Activated T-helper 1 cell treated with anti-CD3 and anti-CD28 coated beads, Interleukin-12 subunit alpha, Interleukin-12 subunit beta, Interleukin-2, Interleukin-4 antibody, amounts not matched to agents 30 ng/mL and 10 ng/mL and 1 ng/mL, durations not matched to agents 14 hours and 24 hours and 36 hours (primary cell): ENCODE measurements at places on chromosomes 2 and 18. TPM values are rescaled to one million over a fixed set of nuclear protein-coding genes. Genes with fewer than 3 reads are reported as not detected.
A peak's percentile ranks its signal among the peaks of the same experiment; 100 is the strongest.

Gene ALS2
- total RNA-seq = 11.7 and 12.7 TPM in 2 replicates

Gene CCBE1
- 0.02 TPM in 1 of 2 replicates, not detected in the other for total RNA-seq

Gene SERPINB13
- not detected in 2 replicates for total RNA-seq

Gene MAT2A
- 461 and 480 TPM in 2 replicates for total RNA-seq

Gene ST8SIA5
- not detected in 2 replicates for total RNA-seq

GRCh38 chr2:128619471-128620325 is 301.0 kb upstream of the HS6ST1 start:
- DNase-seq = no peak
- no peak overlapping the region for H3K27ac ChIP-seq
- no peaks in the 10 kb centered on the region for H3K36me3 ChIP-seq
- H3K4me1 ChIP-seq = peaks cover 26% of the 10 kb centered on the region
- H3K4me3 ChIP-seq = no peak overlapping the region

GRCh38 chr2:201275990-201276389 is 15.7 kb downstream of the CASP8 start:
- H3K27me3 ChIP-seq = no peaks in the 10 kb centered on the region
- H3K4me1 ChIP-seq = peaks cover 52% of the 10 kb centered on the region
- H3K36me3 ChIP-seq = peaks cover 66% of the 10 kb centered on the region
- H3K4me3 ChIP-seq = no peak overlapping the region
- no peak for DNase-seq

DNA sequence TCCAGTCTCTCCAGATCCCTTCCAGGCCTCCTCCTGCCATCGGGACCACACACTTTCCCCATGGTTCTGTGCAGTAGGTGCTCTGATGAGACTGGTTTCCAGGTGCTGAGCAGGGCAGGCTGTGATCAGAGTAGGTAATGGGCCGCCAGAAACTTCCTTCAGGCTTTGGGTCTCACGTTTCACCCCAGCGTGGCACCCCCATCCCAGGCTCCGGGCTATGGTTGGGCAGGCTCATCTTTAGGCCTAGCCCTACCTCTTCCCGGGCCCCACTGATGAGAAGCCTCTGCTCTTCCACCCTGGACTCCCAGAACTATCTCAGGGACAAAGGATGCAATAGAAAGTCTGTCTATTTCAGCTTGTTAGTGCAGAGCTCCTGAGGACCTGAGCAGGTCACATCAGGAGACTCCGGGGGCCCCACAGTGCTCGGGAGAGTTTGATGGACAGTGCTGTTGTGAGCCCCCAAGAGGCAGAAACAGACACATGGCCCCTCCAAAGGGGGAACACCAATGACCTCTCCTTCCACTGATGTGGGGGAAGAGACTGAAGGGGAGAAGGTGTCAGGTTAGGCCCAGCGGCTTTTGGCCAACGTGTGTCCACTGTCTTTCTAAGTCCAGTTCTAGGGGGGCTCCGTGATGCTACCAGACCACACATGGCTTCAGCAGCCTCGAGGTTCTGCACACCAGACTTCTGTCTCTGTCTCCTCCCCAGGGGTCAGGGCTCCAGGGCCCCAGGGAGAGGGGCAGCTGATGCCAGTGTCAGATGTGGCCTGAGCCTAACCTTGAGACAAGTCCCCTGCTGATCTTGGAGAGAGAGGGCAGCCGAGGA is 5.8 kb upstream of the PROM2 start:
- H3K4me3 ChIP-seq = no peak overlapping the region
- H3K27ac ChIP-seq = no peak overlapping the region
- H3K4me1 ChIP-seq = no peaks in the 10 kb centered on the region
- no peaks in the 10 kb centered on the region for H3K27me3 ChIP-seq

- no peak overlapping the region for H3K27ac ChIP-seq
- H3K4me3 ChIP-seq = no peak overlapping the region
- no peaks in the 10 kb centered on the region for H3K4me1 ChIP-seq
- H3K27me3 ChIP-seq = peaks cover 21% of the 10 kb centered on the region
- no peaks in the 10 kb centered on the region for H3K36me3 ChIP-seq
Observed at GRCh38 chr2:192150166-192150565, 44.6 kb downstream of the TMEFF2 start.

- H3K36me3 ChIP-seq = no peaks in the 10 kb centered on the region
- no peaks in the 10 kb centered on the region for H3K27me3 ChIP-seq
- no peak overlapping the region for H3K27ac ChIP-seq
- H3K4me3 ChIP-seq = no peak overlapping the region
Observed at GRCh38 chr2:182587831-182588230, 128.2 kb upstream of the DNAJC10 start.

DNA sequence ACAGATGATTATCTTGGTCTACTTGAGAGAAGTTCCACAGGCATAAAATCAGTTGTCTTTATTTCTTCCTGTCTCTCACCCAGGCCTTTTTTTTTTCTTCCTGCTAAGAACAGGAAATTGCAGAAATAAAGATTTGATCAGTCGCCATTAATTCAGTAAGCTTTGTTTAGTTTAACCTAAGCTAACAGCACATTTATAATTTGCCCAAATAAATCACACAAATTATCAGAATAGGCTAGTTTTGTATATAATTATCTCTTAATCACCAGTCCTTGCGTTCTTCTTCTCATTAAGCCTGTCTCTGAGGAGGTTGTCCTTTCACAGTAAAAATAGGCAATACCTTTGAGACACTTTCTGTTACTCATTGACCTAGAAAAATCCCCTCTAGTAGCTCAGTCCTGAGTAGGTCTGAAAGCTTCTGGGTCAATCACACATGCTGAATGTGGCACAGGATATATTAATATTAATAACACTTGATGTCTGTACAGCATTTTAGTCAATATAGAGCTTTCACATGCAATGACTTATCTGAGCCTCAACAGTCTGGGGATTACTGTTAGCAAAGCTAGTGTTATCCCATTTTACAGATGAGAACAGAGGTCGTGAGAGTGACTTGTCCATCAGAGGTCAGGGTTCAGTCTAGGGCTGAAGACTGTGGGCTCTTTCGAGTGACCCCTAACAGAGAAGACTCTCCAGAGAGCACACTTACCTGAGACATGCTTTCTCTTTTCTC is 11.2 kb upstream of the STK17B start:
- no peaks in the 10 kb centered on the region for H3K27me3 ChIP-seq
- peaks cover 60% of the 10 kb centered on the region for H3K4me1 ChIP-seq
- DNase-seq = no peak

DNA sequence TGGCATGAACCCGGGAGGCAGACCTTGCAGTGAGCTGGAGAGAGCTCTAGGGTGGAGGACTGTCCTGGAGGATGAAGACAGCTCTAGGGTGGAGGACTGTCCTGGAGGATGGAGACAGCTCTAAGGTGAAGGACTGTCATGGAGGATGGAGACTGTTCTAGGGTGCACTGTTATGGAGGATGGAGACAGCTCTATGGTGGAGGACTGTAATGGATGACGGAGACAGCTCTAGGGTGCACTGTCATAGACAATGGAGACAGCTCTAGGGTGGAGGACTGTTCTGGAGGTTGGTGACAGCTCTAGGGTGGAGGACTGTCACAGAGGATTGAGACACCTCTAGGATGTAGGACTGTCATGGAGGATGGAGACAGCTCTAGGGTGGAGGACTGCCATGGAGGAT is 21.1 kb upstream of the KCNG2 start:
- H3K4me3 ChIP-seq = no peak overlapping the region
- H3K27me3 ChIP-seq = peaks cover 2% of the 10 kb centered on the region
- no peak overlapping the region for H3K27ac ChIP-seq

- H3K4me1 ChIP-seq = no peaks in the 10 kb centered on the region
- peaks cover 5% of the 10 kb centered on the region for H3K27me3 ChIP-seq
- DNase-seq = no peak
- no peaks in the 10 kb centered on the region for H3K36me3 ChIP-seq
- H3K4me3 ChIP-seq = no peak overlapping the region
Observed at GRCh38 chr2:177187631-177188312, 24.8 kb upstream of the HNRNPA3 start.

DNA sequence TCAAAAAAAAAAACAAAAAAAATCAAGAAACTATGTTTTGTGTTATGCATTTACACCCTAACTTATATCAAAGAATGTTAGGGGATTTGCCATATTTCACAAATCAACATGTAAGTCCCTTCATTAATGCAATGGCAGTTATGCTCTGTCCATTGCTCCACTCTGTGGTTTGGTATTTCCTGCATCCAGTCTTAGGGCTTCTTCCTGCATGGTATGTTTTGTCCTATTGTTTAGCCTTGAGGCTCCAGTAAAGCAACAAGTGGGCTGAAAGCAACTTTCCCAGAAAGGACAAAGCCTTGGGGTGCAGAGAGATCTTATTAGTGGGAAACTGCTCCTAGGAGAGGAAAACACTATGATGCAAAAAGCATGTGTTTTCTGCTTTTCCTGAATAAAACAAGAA is 474.1 kb downstream of the IRS1 start:
- DNase-seq = no peak
- no peaks in the 10 kb centered on the region for H3K36me3 ChIP-seq
- no peaks in the 10 kb centered on the region for H3K4me1 ChIP-seq
- no peak overlapping the region for H3K27ac ChIP-seq
- no peak overlapping the region for H3K4me3 ChIP-seq

DNA sequence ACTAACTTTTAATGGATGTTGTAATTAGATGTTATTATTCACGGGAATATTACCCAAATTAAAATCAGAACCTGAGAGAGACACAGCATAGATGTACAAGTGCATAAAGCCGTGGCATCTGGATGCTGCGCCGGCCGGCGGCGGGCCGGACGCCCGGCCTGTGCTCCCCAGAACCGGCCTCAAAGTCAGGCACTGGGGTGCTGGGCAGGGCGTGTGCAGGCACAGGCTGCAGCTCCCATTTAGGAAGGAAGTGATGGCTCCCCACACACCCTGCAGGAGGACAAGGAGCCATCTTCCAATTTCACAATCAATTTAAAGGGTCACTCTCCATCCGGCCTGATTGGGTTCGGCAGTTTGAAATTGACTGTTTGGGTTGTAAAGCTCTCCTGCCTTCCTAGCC is 367.7 kb upstream of the SALL3 start:
- no peaks in the 10 kb centered on the region for H3K27me3 ChIP-seq
- H3K36me3 ChIP-seq = no peaks in the 10 kb centered on the region
- H3K4me1 ChIP-seq = no peaks in the 10 kb centered on the region
- DNase-seq = no peak
- H3K27ac ChIP-seq = no peak overlapping the region

DNA sequence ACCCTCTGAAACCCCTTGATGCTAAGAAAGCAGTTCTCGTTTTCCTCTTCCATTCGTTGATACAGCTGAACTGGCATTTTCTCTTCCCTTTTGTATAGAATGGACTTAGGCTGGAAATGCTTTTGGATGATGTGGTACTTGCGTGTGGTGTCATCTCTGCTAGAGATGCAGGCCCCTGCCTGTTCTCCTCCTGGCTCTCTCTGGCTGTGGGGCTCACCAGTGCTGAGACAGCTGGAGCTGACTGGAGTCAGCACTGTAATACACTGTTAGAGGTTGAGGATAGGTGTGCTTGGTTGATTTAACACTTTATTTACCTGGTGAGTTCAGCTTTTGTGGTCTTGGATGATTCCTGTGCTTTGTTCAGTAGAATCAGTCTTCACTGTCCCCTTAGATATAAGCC is 30.2 kb downstream of the PARD3B start:
- H3K4me1 ChIP-seq = no peaks in the 10 kb centered on the region
- DNase-seq = no peak
- H3K36me3 ChIP-seq = no peaks in the 10 kb centered on the region
- H3K27me3 ChIP-seq = peaks cover 8% of the 10 kb centered on the region
- H3K4me3 ChIP-seq = no peak overlapping the region
- H3K27ac ChIP-seq = no peak overlapping the region

DNA sequence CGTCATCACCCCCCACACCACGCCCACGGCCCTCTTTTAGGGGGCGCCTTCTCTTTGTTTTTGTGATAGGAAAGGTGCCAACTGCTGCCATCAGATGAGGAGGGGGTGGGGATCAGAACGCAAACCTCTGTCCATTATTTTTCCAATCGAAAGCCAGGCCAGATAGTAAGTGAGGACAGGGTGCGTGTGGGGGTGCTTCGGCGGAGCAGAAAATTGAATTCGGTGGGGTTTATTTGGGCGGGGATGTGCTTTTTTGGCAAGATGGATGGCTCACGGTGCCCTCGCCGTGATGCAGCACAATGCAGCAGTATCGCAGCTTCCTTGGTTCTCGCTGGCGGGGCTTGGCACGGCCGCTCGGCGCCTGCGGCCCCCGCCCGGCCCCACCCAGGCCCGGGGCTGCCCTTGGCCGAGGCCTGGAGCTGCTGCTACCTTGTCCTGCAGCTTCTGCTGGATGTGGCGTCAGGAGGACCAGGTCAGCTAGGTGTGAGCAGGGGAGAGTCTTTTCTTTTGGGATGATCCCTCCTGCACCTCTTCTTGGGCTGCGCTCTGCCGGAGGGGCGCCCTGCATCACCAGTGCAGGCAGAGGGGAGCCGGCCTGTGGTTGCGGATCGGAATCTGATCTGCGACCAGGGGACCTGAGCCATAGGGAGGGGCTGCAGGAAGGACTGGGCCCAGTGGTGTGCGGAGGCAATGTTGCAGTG is 1.3 kb downstream of the SPTBN1 start:
- H3K36me3 ChIP-seq = peaks cover 3% of the 10 kb centered on the region
- no peak for DNase-seq
- peak overlapping the region; percentile 84 for H3K4me3 ChIP-seq
- peak overlapping the region; percentile 55 for H3K27ac ChIP-seq
- peaks cover 65% of the 10 kb centered on the region for H3K27me3 ChIP-seq

GRCh38 chr2:113252047-113252590 is 26.6 kb downstream of the PAX8 start:
- H3K36me3 ChIP-seq = peaks cover 9% of the 10 kb centered on the region
- peaks cover 4% of the 10 kb centered on the region for H3K27me3 ChIP-seq

DNA sequence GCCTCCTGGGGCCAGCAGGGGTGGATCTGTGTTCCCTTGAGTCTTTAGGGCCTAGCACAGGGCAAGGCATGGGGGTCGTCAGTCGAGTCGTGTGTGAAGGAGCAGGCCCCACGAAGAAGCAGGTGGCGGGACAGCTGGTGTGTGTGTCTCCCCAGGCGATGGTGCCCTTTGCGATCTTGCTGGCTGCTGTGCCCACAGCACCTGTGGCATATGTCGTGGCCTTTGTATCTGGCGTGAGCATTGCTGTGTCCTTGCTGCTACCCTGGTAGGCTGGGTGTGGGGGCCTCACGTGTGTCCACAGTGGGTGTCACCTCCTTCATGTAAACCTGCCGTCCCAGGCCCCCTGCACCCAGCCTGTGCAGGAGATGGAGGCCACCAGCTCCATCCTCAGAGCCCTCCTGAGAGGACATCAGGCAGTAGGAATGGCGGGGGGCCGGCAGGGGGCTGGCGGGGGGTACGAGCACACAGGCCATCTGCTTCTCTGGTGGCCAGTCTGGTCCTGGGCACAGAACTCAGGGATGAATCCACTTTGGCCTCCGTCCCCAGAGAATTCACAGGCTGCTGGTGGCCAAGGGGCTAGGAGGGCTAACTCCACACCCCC is 13.2 kb downstream of the MFSD2B start:
- no peak overlapping the region for H3K4me3 ChIP-seq
- H3K36me3 ChIP-seq = no peaks in the 10 kb centered on the region
- H3K27ac ChIP-seq = no peak overlapping the region
- no peaks in the 10 kb centered on the region for H3K27me3 ChIP-seq
- no peak for DNase-seq
- H3K4me1 ChIP-seq = no peaks in the 10 kb centered on the region
